T1000 (cell line): ENCODE measurements at places on chromosomes 6 and 20.
A peak's percentile ranks its signal among the peaks of the same experiment; 100 is the strongest.

DNA sequence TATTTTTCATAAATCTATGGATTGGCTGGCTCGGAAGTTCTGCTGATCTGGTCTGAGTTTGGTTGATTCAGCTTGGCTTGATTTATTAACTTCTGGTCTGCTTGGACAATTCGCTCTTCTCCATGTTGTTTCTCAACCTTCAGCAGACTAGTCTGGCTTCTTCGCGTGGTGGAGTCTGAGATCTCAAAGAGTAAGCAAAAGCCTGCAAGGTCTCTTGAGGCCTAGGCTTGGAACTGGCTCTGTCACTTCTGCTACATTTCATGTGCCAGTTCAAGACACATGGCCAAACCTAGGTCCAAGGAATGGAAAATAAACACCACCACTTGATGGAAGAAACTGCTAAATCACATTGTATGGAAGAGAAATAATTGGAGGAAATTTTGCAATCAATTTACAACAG, 115.1 kb upstream of the JAG1 start:
- no peak for DNase-seq

- no peak for DNase-seq
Observed at GRCh38 chr6:10163203-10163962, 251.5 kb downstream of the TFAP2A start.

DNA sequence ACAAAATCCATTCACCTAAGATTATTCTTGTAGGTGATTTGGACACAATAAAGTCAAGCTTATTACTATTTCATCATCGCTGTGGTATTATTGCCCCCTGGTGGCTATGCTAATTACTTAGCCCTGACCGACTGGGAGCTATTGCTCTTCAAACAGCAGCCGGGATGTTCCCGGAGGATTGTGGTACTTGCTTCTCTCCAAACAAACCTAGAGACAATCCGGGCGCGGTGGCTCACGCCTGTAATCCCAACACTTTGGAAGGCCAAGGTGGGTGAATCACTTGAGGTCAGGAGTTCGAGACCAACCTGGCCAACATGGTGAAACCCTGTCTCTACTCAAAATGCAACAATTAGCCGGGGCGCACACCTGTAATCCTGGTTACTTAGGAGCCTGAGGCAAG, 15.4 kb upstream of the STMND1 start:
- peak; percentile 18 for DNase-seq

DNA sequence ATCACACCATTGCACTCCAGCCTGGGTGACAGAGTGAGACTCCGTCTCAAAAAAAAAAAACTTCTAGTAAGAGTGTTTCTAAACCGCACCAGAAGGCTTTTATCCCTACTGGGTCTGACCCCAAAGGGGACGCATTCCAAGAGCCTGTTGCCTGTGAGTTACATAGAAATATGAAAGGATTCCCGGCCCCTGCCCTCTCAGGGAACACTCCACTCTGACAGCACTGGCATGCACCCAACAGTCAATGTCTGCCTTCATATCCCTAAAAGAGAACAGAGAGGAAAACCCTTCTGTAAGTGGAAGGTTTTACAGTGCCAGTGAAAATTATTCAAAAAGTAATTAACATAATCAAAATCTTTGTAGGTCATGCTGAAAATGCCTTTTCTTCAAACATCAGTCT, 117.1 kb upstream of the PTPRT start:
- no peak for DNase-seq

GRCh38 chr6:141050471-141050870, 1082.3 kb upstream of the GJE1 start:
- DNase-seq: no peak

DNA sequence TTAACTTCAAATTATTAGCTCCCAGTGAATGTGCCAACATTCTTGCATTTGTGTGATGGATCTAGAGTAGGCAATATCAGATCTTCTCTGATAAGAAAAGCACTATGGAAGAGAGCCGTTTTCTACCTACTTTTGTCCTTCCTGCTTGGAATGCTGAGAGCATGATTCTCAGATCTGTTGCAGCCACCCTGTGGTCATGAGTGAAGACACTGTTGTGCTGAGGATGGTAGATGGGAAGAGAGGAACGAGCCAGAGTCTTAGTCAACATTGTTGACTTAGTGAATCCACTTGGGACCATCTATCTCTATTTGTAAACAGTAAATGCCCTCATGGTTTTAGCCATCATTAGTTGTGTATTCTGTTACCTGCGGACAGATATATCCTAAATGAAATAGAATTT, 202.6 kb downstream of the CD109 start:
- no peak for DNase-seq

DNA sequence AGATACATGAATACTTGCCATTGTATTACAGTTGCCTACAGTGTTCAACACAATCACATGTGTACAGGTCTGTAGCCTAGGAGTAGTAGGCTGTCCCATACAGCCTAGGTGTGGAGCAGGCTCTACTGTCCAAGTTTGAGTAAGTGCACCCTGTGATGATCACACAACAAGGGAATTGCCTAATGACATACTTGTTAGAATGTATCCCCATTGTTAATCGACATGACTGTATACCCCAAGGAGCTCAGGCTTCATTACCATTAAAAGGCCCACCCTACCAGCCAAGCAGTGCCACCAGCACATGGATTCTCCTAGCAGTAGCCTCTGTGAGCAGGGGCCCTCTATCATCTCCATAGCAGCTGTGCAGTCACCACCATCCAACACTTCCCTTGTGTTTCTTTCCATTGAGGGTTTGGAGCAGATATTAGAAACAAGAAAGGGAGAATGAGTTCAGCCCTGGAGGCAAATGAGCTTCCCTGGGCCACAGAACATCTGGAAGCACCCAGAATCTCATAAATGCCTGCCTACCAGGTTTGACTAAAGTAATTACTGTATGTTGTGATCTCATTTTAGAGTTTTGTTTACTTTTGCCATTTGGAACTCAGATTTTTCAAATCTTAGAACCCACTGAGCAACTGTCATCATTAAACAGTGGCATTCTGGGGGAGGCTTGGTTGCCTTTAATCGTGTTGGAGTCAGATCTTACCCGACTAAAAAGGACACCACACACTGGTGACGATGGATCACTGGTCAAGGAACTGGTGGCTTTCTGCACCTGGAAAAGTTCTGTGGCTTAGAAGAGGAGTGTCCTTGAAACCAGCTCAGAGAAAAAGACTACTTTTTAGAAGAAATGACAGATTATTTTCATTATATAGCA, 104.9 kb downstream of the TULP4 start:
- no peak for DNase-seq

DNA sequence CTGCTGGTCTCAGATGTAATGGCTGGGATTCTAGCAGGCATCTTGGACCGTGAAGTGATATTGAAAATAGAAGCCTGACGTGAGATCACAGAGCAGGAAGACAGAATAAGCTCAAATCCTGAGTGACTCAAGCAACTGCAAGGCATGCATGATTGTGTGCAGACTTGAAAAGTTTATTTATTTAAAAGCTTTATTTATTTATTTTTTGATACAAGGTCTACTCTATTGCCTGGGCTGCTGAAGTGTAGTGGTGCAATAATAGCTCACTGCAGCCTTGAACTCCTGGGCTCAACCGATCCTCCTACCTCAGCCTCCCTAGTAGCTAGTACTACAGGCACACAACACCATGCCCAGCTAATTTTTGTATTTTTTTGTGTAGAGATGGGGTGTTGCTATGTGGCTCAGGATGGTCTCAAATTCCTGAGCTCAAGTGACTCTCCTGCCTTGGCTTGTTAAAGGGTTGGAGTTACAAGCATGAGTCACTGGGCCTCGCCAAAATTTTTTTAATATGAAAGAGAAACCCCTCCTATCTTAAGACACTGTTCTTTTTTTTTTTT, 40.1 kb upstream of the RNF144B start:
- peak; percentile 27 for DNase-seq

DNA sequence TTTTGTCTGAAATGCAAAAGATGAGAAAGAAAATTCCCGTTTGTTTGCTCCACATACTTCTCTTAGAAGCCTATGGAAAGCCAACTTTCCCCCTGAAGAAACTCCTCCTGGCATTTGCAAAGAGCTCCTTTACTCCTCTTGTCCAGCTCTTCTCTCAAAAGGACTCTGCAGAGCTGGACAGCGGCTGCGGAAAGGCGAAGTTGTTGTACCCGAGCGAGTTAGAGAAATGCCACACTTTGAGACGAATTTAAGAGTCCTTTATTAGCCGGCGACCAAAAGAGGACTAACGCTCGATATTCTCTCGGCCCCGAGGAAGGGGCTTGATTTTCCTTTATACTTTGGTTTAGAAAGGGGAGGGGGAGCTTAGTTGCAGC, 157.8 kb downstream of the TRIM27 start:
- DNase-seq: no peak

DNA sequence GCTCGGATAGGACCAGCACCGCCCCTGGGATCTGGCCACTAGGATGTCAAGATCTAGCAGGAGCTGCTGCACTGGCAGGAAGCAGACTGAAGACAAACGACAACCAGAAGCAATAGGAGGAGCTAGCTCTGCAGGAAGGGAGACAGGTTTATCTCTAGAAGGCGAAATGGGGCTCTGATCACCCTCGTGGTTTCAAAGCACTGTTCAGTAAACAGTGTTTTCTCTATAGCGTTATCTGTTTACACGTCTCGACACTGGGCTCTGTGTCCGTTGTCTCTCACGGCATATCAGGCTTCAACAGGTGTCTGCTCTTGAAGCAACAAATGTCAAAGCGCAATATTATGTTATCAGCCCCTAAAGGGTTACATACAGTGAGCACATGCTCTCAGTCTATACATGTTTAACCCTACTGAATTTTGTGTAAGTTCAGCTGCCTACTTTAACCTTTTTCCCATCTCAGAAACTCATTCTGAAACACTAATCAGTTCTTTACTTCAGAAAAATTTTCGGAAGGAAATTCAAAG, 23.8 kb downstream of the TMEM14B start:
- no peak for DNase-seq

GRCh38 chr20:47600967-47601547, 99.4 kb downstream of the NCOA3 start:
- no peak for DNase-seq

DNA sequence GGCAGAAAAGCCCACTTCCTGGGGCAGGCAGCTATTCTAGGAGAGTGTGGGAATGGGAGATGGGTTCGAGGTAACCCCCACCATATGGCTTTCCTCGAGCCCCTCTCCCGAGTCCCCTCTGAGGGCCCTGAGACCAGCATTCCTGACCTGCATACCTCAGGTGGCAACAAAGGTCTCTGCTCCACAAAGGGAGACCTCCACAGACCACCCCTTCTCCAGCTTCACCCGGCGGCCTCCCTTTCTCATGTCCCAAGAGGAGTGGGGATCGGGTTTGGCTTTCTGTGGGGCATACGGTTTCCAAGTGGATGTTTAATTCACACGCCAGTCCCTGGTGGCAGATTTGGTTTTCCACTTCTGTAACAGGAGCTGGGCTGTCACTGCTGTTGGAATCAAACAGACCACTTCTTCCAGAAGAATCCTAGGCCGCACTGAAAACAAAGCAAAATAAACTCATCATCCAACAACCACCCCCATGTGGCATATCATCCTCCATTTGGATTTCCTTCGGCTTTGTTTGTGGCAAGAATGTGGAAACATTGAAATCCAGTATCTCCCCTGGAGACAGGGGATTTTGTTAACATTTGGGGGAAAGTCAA, 83.2 kb downstream of the DLL1 start:
- DNase-seq: no peak

DNA sequence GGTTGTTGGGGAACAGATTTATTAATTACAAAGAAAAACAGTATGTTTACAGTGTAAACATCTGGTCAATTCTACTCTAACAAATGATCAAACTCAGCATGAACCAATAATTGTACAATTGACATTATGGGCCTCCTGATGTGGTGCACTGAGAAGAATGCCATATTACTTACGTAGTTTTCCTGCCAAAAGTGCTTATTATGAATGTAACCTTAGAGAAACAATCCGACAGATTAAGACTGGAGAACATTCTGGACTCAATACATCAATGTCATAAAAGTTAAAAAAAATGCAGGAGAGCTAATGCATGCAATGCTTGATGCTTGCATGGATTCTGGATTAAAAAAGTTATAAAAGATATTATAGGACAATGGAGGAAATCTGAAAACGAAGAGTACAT, 69.0 kb downstream of the LYRM4 start:
- no peak for DNase-seq

DNA sequence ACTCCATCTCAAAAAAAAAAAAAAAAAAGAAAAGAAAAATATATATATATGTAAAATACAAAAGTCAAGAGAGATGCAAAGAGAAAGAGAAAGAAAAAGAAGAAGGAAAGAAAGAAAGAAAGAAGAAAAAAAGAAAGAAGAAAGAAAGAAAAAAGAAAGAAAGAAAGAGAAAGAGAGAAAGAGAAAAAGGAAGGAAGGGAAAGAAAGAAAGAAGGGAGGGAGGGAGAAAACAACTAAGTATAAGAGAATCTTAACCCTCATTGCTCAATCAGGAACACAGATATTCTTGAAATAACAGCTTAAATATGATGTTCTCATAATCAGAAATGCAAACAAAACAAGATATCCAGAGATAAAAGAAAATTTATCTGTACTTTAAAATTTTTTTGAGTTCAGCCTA, 54.4 kb upstream of the MARCKS start:
- no peak for DNase-seq
